Endodermal cell (in vitro differentiated cells): ENCODE measurements at places on chromosomes 1 and 21. TPM values are rescaled to one million over a fixed set of nuclear protein-coding genes. Genes with fewer than 3 reads are reported as not detected.

GRCh38 chr1:39522661-39523567, 31.5 kb downstream of the BMP8A start:
- H3K36me3 ChIP-seq, result peaks cover 2% of the 10 kb centered on the region
- no peak for DNase-seq
- H3K4me1 ChIP-seq, result no peaks in the 10 kb centered on the region
- H3K4me3 ChIP-seq, result no peak overlapping the region
- H3K27me3 ChIP-seq, result no peaks in the 10 kb centered on the region

DNA sequence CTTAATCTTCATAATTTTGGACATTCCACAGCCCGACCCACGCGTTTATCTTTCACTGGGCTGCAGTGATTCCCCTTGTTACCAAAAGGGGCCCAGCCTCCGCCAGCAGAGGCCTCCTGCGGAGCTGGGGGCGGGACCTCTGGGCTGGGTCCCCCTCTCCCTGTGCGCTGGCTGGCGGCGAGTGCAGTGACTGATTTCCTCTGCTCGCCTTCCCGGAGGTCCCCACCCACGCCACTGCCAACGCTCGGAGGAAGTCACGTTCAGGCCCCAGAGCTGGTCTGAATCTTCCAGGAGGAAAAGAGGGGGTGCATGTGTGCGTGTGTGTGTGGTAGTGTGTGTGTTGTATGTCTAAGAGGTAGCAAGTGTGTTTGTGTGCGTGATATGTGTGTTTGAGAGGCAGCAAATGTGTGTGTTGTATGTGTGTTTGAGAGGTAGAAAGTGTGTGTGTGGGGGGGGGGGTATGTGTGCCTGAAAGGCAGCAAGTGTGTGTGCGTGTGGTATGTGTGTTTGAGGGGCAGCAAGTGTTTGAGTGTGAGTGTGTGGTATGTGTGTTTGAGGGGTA, 35.0 kb upstream of the JAK1 start:
- H3K27me3 ChIP-seq, result peaks cover 53% of the 10 kb centered on the region
- no peak overlapping the region for H3K27ac ChIP-seq
- peak; percentile 81 for DNase-seq
- no peak overlapping the region for H3K4me3 ChIP-seq

GRCh38 chr21:32457360-32457840, 44.9 kb downstream of the EVA1C start:
- no peak overlapping the region for H3K27ac ChIP-seq
- H3K4me1 ChIP-seq, result no peaks in the 10 kb centered on the region
- H3K4me3 ChIP-seq, result no peak overlapping the region
- H3K36me3 ChIP-seq, result no peaks in the 10 kb centered on the region
- no peaks in the 10 kb centered on the region for H3K27me3 ChIP-seq
- DNase-seq, result no peak

DNA sequence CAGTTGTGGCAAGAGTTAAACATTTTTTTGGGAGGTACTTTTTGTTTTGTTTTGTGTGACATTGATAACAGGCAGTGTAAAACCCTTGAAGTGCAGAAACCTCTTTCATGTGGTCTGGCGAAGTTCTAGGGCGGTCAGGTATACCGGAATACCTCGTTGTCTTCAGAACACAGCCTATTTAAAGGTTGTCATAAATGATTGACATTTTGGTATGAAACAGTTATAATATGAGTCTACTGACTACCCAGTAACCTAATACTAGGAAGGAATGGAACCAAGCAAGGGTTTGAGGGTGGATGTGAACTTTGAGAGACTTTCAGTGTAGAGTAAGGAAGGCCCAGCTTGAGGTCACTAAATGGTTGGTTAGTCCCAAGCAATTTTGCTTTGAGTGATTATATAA, 40.5 kb downstream of the PATJ start:
- H3K27ac ChIP-seq, result no peak overlapping the region
- peaks cover 6% of the 10 kb centered on the region for H3K36me3 ChIP-seq
- DNase-seq, result no peak
- no peaks in the 10 kb centered on the region for H3K4me1 ChIP-seq
- no peaks in the 10 kb centered on the region for H3K27me3 ChIP-seq
- H3K4me3 ChIP-seq, result no peak overlapping the region

DNA sequence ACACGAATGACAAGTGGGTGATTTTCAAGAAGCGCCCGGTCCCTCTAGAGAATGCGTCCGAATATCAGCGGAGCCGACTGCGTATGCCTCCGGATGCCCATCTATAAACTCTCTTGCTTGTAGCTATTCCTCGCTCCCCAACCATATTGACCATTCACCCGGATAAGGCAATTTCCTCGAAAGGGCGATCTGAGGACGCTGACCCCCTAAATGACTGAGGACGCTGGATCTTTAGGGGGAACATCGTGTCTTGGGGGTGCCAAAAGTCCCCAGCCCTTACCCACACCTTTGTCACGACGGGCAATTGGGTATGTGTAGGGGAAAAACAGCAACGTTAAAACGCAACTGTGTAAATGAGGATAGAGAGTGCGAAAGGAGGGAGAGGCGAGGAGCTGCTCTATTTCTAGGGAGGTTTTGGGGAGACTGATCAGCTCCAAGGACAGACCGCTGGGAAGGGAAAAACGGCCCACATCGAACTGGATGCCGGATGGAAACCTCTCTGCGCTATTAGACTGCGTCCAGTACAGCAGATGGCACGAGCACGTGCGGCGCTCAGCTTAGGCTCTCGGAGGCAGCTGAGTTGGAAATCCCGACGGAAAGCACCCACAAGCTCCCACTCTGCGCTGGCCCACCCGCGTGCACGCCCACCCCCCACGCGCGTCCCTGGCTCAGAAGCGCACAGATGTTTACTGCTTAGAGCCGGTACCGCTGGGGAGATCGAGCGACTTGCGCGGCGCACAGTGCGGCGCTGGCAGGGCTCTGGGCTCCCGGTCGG, 2.9 kb upstream of the PRRX1 start:
- no peaks in the 10 kb centered on the region for H3K36me3 ChIP-seq
- peaks cover 8% of the 10 kb centered on the region for H3K4me1 ChIP-seq
- DNase-seq, result peak; percentile 68
- H3K4me3 ChIP-seq, result peak overlapping the region; percentile 68
- peaks cover 87% of the 10 kb centered on the region for H3K27me3 ChIP-seq
- no peak overlapping the region for H3K27ac ChIP-seq

DNA sequence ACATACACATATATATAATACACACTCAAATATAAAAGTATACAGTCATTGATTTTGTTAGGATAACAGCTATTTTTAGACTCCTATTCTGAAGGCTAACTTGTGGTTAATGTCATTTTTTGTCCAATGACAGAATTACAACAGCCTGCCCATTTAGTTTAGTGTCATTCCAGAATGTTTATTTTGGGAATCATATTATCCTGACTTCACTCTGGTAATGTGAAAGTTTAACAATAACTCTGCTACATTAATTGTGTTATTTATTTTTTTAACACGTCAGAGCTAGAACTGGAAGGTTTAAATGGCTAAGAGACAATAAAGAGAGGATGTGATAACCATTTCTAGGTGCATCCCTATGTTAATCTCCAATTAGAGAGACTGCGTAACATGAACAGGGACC, 648.1 kb downstream of the USP25 start:
- H3K27me3 ChIP-seq, result no peaks in the 10 kb centered on the region
- no peaks in the 10 kb centered on the region for H3K36me3 ChIP-seq
- no peaks in the 10 kb centered on the region for H3K4me1 ChIP-seq
- DNase-seq, result no peak
- no peak overlapping the region for H3K27ac ChIP-seq
- no peak overlapping the region for H3K4me3 ChIP-seq

DNA sequence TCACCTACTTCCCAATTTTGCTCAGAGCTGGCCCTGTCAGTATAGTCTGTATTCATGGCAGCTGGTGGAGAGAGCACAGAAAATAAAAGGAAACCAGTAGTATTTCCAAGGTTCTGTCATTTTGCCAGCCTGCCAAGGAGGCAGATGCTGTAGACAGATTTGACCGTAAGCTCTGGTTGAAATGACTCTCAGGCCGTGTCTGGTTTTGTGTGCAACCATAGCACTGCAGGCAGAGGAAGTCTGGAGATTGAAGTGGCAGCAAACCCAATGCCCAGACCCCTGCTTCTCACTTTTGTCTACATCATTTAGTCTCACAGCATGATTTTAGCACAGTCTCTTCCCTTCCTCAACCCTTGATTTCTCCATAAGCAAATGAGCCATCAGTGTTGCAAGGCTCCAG, 291.7 kb downstream of the PAPPA2 start:
- no peaks in the 10 kb centered on the region for H3K27me3 ChIP-seq
- no peaks in the 10 kb centered on the region for H3K36me3 ChIP-seq
- DNase-seq, result no peak
- H3K27ac ChIP-seq, result no peak overlapping the region

Gene CALML6
- 0.75 and 1.4 TPM in 2 replicates for total RNA-seq
